ENCODE measurements at places on chromosomes 2 and 18.

DNA sequence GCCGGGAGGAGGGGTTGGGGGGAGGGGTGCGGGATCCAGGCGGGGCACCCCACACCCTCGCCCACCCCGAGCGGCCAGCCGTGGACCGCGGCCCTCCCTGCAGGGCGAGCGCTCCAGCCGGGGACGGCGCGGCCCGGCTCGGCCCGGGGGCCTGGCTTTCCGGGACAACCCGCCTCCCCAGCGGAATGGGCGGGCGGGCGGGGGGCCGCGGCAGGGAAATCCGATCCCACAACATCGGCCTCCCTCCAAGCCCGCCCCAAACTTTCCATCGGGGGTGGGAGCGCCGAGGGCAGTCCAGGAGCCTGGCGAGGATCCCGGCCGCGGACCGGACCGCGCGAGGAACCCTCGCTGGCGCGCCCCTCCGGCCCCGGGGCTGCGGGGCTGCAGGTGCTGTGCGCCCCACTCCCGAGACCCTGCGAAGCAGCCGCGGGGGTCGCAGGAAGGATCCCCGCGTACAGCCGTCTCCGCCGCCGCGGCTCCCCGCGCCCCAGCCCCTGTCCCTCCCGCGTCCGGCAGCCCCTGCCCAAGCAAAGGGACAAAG, 529 bp downstream of the SEMA4C start:
- DNase-seq: no peak

DNA sequence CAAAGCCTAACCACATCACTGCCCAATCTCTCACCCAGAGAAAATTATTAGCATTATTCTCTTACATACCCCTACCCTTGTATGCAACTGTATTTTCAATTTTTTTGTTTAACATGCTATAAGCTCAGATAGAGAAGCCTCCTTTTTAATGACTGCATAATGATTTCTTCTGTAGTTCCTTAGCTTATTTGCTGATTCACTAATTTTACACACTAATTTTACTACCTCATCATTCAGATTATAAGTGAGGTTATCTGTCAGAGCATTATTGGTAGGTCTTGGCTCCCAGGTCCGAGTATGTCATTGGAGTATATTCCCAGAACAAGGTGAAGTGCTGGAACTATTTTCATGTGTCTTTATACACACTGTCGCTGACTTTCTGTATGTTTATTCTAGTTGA, 45.4 kb downstream of the RHBDD1 start:
- no peak for DNase-seq

- no peak for DNase-seq
These were observed 73.9 kb downstream of the ARL4C start for GRCh38 chr2:234422981-234423431.

DNA sequence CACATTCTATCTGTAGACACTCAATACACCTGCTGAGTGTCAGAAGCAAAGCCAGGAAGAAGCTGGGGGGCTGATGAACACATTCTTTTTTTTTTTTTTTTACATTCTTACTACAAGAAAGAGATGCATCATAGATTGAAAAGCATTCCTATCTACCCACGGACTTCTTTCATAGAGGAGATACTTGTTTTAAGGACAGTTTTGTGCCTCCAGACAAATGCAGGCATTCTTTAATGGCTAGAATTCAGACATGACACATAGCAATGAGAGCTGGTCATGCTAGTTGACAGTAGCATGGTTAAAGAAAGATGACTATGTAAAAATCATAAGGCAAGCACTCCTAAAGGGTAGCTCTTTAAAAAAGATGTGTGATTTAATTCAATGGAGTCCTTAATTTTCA, 110.2 kb downstream of the EPHA4 start:
- DNase-seq: no peak

- DNase-seq: no peak
These were observed 16.7 kb upstream of the ADI1 start for GRCh38 chr2:3535794-3536681.

GRCh38 chr2:30323499-30323898, 92.2 kb downstream of the LBH start:
- no peak for DNase-seq

DNA sequence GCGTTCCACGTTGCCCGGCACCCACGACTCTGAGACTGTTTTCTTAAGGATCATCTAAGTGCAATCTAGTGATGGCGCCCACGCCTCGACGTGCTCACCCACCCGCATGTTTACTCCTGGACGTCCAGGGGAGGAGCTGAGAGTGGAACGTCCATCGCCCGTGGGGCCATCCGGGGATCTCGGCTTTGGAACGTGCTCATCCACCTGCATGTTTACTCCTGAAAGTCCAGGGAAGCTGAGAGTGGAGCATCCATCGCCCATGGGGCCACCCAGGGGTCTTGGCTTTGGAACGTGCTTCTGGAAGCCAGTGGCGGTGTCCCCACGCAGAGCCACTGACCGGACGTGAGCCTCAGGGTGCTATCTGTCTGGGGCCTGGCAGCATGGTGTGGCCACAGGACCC, 45.6 kb upstream of the SALL3 start:
- no peak for DNase-seq

DNA sequence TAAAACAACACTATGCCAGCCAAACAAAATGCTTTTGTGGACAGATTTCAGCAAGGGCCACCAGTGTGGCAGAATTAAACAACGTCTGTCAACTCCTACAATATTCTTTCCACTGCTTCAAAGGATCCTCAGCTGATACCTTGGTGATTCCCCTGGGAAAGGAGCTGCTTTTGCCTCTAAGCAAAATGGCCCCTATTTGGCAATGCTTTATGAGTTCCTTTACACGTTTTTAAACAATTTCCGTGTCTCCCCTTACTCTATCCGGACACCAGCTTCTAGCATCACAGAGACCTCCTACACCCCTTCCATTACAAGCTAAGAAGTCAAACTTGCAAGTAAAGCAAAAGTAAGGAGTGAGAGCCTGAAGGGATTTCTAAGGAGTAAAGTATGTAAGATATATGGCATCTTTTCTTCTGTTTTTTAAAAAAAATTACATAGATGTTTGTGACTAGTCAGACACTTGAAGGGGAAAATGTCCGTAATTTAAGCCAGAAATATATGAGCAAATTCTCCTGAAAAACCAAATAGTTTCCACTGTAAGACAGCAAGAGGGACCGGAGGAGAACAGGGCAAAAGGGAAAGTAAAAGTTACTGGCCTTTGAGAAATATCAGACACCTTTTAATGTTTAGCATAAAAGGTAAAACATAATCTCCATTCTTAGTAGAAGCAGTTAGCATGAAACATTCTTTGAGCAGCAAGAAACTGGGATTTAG, 1.9 kb downstream of the SOS1 start:
- no peak for DNase-seq

- DNase-seq: no peak
These were observed 262.7 kb downstream of the ATAD2B start for GRCh38 chr2:23664066-23664788.

DNA sequence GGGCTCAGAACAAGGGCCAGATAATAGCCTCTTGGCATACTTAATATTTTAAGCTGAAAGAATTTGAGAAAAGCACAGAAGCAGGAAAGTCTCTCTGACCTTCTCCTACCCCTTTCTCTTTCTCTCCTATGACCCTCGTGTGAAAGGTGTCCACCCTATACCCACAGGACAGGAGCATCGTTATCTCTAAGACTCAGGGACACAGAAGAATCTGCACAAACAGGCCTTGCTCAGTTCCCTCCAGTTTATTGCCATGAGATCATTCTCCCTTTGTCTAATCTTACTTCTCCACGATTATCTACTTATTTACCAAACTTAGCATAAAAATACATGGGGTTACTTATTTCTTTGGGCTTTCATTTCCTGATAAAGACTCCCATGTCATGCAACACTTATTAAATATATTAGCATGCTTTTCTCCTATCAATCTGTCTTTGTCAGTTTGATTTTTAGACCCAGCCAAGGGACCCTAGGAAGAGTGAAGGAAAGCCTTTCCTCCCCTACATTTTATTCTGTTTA, 370.7 kb downstream of the DLGAP1 start:
- no peak for DNase-seq

DNA sequence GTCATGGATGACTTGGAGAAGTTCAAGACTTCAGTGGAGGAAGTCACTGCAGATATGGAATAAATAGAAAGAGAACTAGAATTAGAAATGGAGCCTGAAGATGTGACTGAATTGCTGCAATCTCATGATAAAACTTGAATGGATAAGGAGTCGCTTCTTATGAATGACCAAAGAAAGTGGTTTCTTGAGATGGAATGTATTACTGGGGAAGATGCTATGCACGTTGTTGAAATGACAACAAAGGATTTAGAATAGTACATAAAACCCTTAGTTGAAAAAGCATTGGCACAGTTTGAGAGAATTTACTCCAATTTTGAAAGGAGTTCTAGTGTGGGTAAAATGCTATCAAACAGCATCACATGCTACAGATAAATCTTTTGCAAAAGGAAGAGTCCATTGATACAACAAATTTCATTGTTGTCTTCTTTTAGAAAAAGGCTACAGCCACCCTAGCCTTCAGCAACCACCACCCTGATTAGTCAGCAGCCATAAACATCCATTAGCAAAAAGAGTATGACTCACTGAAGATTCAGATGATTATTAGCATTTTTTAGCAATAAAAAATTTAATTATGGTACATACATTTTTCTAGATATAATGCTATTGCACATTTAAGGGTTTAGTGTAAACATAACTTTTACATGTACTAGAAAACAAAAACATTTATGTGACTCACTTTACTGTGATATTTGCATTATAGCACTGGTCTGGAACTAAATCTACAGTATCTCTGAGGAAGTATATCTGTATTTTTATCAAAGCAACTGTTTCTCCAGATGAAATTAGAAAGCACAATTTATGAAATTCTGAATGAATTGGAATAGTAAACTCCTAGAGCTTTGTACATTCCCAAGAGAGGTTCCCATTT, 110.5 kb upstream of the TACR1 start:
- no peak for DNase-seq

GRCh38 chr2:231530099-231531011, at the start of gene NMUR1:
Gene NMUR1, minus strand, starts transcription at chr2:231530445. Its CDS starts 84 bp downstream, at chr2:231530361.
- no peak for DNase-seq

- no peak for DNase-seq
These were observed 359.8 kb upstream of the SALL3 start for GRCh38 chr18:78619854-78620253.

DNA sequence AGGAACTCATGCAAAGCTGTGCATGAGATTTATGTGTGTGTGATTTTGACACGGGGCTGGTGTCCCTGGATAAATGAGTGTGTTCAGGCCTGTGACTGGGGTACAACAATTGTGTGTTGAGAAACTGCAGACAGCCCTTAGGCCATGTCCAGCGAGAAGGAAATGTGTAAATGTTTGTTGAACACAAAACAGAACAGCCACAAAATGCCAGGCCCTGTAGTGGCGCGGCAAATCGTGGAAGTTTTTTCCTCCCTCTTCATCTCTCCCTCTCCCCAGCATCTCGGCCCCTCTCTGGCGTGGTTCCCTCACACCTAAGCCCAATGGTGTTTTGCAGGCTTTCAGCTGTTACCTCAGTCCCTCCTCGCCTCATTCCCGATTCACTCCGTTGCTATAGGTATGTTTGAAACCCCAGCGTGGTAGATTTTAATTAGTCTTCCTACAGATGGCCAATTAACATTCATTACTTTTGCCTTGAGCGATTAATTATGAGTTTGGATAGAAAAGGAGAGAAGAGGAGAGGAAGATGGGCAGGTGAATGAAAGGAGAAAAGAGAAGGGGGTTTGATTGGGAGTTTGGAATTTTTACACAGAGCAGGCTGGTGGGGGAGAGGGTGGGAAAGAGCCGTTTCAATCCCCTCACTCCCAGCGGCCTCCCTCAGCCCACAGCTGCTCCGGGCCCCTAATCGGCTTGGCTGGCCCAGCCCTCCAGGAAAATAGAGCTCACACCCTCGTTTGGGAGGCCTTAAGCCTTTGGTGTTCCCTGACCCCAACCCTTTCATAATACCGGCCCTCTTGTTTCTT, 10.8 kb downstream of the SPR start:
- DNase-seq: no peak

- no peak for DNase-seq
These were observed 199.3 kb upstream of the GALNT5 start for GRCh38 chr2:157058161-157058560.

DNA sequence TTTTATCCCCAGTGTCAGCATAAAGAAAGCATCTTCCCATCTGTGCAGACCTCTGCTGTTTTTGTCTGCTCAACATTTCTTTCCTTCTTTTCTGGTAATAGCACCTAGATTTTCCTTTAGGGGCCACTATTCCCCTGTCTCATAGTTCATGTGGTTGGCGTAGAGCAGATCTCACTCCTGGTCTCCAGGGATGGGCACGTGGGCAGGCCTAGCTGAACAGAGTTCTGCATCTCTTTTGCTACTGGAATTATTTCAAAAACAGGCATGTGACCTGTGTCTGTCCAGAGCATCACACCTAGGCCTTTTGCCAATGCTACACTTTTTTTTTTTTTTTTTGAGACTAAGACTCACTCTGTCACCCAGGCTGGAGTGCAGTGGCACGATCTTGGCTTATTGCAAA, 17.7 kb upstream of the ICOS start:
- no peak for DNase-seq

- no peak for DNase-seq
These were observed 2.4 kb upstream of the TMEM178A start for GRCh38 chr2:39663187-39663930.

- DNase-seq: no peak
These were observed 697.0 kb upstream of the ID2 start for GRCh38 chr2:7984693-7985353.

DNA sequence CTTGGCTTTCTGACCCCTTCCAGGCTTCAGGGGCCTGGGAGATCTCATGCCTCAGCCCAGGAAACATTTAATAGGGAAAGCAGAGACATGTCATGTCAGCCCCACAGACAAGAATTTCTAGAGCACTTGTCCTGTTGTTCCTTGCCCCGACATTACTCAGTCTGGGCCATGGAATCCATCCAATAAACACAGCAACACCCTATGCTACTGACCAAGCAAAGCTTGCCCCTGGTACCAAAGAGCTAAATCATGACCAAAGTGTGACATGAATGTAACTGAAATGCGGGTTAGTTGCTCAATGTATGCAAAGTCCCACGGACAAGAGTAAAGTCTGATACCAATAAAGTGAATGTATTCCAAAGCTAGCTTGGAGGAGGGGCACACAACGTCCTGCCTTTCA, 35.1 kb downstream of the EHD3 start:
- DNase-seq: no peak

DNA sequence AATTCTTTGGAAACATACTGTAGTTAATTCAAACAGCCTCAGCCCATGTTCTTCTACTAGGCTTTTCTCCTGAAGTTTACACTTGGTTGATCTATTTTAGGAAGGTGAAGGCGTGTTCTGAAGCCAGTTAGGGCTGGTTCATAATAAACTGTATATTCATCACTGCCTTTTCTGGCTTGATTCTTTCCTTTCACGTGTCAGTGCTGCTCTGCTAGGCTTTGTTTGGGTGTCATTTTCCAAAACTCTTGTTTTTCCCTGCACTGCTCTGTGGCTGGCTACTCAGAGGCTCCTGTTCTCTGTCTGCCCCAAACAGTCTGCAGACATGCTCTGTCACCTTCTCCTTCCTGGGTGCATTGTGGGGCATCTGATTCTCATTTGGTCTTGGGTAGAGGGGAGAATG, 136.1 kb downstream of the PARD3B start:
- DNase-seq: no peak
